ENCODE measurements at places on chromosomes 1 and 21. TPM values are rescaled to one million over a fixed set of nuclear protein-coding genes. Genes with fewer than 3 reads are reported as not detected.

RAB29 gene
- polyA plus RNA-seq: 76.6 TPM

DNA sequence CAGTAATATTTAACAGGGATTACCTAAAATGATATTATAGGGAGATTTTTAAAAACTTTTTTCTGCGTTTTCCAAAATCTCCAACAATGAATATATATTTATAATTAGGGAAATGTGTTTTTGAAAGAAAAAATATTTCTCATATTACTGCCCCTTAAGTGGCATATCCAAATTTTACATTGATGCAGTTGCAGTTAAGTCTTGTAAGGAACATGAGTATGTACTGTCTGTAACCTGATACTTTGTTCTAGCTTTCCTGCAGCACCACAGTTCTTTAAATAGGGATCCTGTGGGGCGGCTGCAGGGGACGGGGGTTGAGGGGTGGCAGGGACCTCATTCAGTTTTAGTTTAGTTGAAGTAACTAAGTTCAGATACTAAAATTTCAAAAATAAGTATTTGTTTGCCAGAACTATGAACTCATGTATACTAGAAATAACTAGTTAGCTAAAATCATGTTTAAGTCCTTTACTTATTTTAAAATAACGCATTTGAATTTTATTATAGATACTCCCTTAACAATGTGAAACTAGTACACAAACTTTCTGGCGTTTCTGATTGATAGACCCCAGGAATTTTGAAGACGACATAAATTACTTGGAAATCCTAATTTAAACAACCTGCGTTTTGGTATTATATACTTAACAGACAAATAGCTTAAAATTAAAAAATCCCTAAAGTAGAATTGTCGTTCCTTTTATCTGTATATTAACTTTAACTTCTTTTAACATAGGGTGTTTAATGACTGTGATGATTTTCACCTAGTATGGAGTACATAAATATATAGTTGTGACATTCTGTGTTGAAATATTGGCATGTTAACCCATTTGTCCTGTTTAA is 639 bp upstream of the DNAJB4 start:
- no peak for DNase-seq

GRCh38 chr1:10160173-10160572 is 50.2 kb upstream of the KIF1B start:
- no peak for DNase-seq

KIAA1614 gene
- 0.12 TPM for polyA plus RNA-seq

CHIA gene
- not detected for polyA plus RNA-seq

DNA sequence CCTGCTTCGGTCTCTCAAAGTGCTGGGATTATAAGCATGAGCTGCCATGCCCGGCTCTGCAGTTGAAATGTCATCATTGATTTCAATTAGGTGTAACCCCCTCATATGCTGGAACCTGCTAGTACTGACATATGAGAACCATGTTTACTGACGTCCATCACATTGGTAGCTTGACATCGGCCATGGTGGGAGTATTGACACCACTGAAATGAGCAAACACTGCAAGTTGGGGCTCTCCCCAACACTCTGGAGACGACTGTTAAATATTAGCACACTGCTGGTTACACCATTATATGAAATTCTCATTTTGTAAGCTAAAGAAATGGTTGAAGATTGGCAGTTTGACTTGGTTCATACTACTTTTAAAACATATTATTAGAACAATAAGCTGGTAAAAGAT is 63.7 kb downstream of the CNST start:
- no peak for DNase-seq

CYP4A22 gene
- not detected for polyA plus RNA-seq

PADI1 gene
- not detected for polyA plus RNA-seq

GRCh38 chr1:243494741-243495431 is 239.0 kb downstream of the SDCCAG8 start:
- DNase-seq: no peak

- no peak for DNase-seq
These were observed 24.0 kb downstream of the EEIG2 start for GRCh38 chr1:108583757-108584427.

- DNase-seq: no peak
These were observed 270.7 kb downstream of the S1PR1 start for GRCh38 chr1:101507547-101507971.

- DNase-seq: no peak
These were observed 28.0 kb upstream of the NRDC start for GRCh38 chr1:51906306-51907078.

- DNase-seq: no peak
These were observed 238.2 kb upstream of the AJAP1 start for GRCh38 chr1:4416189-4416588.

DNA sequence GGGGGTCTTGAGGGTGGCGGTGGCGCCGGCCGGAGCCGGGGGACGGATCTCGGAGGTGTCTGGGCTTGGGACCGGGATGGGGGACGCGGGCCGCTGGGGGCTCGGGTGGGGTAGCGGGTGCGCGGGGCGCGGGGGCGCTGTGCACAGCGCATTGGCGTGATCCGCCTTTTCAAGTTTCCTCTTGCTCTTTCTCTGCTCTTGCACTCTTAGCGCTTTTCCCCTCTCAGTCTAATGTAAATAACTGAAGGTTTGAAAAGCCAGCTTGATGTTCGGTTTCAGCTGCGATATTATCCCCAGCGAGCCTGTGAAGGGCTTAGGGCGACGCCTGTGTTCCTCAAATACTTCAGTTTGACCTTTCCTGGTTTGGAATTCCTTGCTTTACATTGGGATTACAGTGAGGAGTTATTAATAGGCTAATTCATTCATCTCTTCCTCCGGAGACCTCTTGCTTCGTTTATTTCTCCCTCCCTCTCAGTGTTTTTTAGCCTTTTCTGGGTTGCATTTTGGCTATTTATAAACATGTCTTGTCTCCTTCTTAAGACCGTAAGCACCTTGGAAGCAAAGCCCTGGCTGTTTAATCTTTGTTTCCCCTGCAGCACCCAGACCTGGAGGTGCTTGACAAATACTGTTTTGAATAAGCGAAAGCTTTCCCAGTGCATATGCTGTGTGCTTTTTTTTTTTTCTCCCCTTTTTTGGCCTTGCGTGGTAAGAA is 693 bp downstream of the RAB4A start:
- DNase-seq: peak; percentile 23

GRCh38 chr21:41338455-41338854 is 21.9 kb downstream of the FAM3B start:
- no peak for DNase-seq

PTPRC gene
- 1,177 TPM for polyA plus RNA-seq

- DNase-seq: no peak
These were observed 40.5 kb upstream of the FHAD1 start for GRCh38 chr1:15206418-15207030.

DNA sequence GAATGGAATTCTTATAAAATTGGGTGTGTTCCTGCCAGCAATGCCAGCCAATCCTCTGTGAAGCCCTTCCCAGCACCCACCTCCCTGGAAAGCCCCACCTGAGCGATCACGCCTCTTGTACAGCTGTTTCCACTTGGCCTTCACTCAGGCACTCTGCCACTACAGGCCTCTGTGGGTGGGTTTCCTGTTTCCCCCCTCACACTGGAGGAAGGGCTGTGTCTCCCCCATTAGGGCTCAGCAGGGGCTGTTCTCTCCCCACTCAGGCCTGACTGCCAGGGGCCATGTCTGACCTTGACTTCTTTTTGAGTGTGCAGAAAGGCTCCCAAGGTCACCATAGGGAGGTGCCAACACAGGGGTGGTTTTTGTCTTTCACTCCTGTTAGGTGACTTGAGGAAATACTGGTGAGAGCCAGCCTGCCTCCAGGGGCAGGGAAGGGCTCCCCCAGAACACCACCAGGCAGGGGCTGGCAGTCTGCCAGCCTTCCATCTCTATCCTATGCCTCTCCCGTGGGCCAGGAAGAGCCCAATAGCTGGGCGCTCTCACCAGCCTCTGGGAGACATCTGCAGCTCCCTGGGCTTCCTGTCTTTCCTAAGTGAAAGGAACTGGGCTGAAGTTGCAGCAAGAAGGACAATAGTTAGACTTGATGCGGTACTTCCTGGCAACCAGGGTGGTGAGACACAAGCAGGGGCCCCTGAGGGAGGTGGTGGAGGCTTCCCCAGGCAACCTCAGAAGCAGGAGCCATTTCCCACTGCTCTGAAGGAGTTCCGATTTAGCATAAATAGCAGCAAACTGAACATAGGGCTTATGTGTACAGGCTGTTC is 49.1 kb downstream of the ELK4 start:
- DNase-seq: no peak

PKP1 gene
- not detected for polyA plus RNA-seq

HES3 gene
- not detected for polyA plus RNA-seq

TRPM2 gene
- polyA plus RNA-seq: 1.7 TPM

- DNase-seq: no peak
These were observed 52.4 kb upstream of the WDR26 start for GRCh38 chr1:224486801-224487583.

DNA sequence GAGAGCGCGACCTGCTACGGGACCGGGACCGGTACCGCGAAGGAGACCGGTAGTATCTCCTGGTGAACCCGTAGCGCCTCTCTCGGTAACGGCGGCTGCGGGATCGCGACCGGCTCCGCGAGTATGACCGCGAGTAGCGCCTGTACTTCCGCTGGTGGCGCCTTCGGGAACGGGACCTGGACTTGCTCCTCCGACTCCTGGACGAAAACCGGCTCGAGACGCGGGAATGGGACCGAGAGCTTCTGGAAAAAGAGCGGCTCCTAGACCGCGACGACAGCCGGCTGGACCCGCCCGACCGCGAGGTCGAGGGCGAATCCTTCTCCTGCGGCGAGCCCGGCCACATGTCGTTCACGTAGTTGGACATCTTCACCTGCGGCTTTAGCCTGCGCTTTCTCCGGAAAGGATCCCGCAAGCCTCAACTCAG is 642 bp downstream of the RSRP1 start:
- peak; percentile 23 for DNase-seq

C1orf115 gene
- polyA plus RNA-seq: 3.2 TPM

GRCh38 chr1:109632671-109633346 is 13.2 kb downstream of the AMPD2 start:
- DNase-seq: no peak

NPHS2 gene
- polyA plus RNA-seq: not detected

GRCh38 chr1:226444901-226445300 is 37.0 kb upstream of the PARP1 start:
- peak; percentile 87 for DNase-seq

GRCh38 chr21:26773058-26773457 is 72.2 kb downstream of the ADAMTS1 start:
- DNase-seq: no peak

- no peak for DNase-seq
These were observed 10.2 kb downstream of the TRAF3IP3 start for GRCh38 chr1:209766051-209766450.

GRCh38 chr1:86712088-86712860 is 7.9 kb downstream of the SH3GLB1 start:
- DNase-seq: no peak

GRCh38 chr1:150968491-150968890 is 6.1 kb downstream of the CERS2 start:
- no peak for DNase-seq

DNA sequence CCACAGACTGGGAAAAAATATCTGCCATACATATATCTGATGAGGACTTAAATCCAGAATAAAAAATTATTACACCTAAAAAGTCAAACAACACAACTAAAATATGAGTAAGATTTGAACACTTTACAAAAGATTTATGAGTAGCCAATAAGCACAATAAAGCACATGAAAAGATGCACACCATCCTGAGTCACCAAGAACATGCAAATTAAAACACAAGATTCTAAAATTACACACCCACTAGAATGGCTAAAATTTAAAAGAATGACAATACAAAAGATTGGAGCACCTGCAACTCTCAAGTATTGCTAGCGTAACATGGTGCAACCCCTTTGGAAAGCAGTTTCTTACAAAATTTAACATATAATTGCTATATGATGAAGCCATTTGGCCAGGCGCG is 30.9 kb downstream of the DENND2C start:
- DNase-seq: no peak

- DNase-seq: peak; percentile 44
These were observed 637 bp downstream of the LYPLA2 start for GRCh38 chr1:23791516-23792047.

PIGV gene
- polyA plus RNA-seq: 11.3 TPM

- DNase-seq: no peak
These were observed 100.4 kb upstream of the F3 start for GRCh38 chr1:94641990-94642389.

DNA sequence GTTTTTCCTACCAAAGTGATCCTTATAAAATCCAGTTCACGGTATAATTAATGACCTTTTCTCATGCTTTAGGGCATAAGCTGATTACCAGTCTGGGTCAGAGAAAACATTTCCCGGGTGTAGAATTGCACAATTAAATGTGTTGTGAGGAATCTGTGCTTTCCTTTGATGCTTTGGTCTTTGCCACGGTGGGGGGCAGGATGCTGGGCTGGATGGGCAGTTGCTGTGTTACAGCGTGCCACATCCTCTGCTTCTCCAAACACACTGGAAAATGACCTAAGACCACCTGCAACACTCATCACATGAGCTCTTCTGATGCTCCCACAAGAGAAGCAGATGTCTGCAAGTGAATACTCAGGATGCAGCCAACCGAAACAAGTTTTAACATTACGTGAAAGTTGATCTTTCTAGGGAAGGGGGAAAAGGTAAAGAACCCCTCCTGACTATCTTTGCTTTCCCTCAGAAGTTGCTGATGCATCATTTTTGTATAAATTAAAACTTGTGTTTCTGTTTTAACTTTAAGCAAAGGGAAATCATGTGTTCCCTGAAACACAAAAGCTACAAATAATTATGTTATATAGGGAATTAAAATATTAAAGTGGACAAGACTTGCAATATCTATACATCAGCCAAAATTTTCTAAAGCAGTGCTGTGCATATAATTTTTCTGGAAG is 515.3 kb upstream of the NR5A2 start:
- no peak for DNase-seq

DNA sequence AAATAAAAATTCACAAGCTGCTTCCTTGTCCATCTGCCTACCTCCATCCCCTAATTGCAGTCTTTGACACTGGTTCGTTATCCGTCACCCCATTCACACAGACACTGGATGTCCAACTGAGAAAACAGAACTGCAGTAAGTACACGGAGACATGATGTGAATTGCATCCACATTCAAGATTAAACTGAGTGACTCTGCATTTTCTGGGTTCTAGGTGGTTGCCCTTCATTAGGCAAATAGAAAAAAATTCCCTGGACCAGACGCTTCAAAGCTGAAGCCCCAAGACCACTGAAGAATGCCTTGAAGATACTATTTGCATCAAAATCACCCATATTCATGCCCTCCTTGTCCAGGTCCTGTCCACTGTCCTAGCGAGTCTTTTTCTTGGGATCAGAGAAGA is 7.9 kb upstream of the ALG6 start:
- DNase-seq: no peak
